Mammary epithelial cell (primary cell): ENCODE measurements at places on chromosomes 11 and 22. TPM values are rescaled to one million over a fixed set of nuclear protein-coding genes. Genes with fewer than 3 reads are reported as not detected.

DNA sequence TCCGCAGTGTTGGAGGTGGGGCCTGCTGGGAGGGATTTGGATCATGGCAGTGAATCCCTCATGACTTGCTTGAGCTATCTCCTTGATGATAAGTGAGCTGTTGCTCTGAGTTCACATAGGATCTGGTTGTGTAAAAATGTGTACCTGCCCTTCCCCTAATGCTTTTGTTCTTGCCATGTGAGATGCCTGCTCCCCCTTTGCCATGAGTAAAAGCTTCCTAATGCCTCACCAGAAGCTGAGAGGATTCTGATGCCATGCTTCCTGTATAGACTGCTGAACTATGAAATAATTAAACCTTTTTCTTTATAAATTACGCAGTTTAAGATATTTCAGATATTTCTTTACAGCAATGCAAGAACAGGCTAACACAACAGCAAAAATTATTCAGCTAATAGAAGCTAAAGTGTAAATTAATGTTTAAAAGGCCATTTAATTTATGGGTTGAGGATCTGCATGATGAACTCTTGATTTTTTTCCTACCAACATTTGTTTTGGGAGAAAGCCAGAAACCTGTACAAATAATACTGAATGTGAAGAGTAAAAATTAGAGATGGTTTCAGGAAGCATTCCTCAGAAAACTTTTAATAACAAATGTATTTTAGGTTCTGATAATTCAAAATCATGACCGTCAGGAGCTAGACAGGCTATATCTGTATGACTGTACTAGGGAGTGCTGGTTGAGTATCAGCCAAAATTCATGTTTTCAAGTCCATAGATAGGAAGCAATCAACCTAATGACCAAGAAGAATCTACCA lies 177.5 kb upstream of the GRIA4 start:
- DNase-seq, result no peak

- DNase-seq, result peak; percentile 16
These were observed 34.9 kb downstream of the MAPK1 start for GRCh38 chr22:21832291-21833290.

- DNase-seq, result no peak
These were observed 23.5 kb downstream of the SPATA19 start for GRCh38 chr11:133821776-133822175.

DNA sequence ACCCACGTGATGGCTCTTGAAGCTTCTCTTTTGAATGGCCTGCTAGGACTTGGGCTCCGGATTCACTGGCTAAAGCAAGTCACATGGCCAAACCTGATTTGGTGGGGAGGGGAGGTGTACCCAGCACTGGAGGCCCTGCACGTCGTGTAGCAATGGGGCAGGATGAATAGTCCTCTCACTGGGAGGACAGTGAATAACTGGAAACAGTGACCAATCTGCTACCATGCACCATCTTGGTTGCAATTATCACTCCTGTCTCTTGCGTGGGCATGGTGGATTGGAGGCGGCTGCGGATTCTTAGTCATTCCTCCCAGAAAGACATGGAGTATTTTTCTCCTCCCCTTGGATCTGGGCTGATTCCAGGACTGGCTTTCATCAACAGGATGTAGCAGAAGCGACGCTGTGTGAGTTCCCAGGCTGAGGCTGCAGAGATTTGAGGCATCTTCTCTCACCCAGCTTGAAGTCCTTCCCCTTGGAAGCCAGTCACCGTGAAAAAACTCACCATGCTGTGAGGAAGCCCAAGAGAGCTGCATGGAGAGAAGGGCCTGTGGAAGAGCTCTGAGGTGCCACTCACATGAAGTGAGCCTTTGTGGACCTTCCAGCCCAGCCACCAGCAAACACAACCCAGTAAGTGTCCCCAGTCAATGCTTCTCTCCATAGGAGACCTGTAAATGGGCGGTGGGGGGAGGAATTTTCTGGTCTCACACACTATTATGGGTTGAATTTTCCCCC lies 70.4 kb downstream of the IGLL1 start:
- peak; percentile 3 for DNase-seq

DNA sequence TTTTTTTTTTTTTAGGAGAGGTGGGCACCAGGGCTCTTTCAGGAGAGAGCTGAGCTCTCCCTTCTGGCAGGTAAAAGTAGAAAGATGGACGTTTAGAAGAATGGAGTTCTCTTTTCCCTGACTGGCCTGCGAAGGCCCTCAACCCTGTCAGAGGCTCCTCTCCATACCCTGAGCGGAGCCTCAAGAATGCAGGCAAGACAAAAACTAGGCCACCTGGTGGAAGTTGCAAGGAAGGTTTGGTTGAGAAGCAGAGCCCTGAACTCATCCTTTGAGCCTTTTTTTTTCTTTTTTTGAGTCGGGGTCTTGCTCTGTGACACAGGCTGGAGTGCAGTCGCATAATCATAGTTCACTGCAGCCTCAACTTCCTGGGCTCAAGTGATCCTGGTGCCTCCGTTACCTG lies 1.4 kb downstream of the OTOG start:
- no peak for DNase-seq

GRCh38 chr11:32184723-32185376 lies 94.0 kb downstream of the RCN1 start:
- DNase-seq, result no peak

DNA sequence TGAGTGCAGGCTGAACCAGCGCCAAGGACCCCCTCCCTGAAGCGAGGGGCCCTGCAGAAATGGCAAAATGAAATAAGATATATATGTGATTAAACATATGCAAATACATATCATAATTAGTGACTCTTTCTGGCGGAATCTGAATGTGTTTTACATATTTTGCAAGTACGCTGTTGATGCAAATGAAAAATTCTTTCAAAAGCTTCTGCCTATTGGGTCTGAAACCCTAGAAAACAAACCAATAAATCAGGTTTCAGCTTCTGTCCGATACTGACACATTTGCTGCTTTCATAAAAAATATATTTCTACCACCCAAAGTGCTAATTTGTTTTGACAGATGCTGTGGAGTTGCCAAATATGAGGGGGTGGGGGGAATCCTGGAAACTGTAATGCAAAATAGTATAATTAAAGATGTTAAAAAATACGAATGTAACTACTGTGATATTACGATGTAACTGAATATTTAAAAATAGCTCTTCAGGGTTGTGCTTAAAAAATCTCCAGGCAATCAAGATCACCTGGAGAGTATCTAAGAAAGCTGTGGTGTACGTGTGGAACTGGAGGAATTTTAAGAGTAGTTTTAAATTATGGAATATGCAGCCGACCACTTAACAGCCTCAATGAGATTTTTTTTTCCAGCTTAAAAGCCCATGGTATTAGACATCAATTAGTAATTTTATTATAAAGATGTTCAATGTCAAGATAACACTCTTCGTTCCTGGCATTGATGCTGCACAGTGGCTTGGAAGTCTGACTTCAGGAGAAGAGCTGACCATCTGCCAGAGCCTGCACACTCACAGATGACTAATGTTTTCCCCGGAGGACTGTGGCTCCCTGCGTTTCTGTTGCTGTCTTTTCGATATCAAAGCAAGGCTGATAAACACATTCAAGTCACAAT lies 122.2 kb upstream of the RCN1 start:
- peak; percentile 40 for DNase-seq

- no peak for DNase-seq
These were observed 13.2 kb downstream of the PHLDB1 start for GRCh38 chr11:118620529-118621070.

DNA sequence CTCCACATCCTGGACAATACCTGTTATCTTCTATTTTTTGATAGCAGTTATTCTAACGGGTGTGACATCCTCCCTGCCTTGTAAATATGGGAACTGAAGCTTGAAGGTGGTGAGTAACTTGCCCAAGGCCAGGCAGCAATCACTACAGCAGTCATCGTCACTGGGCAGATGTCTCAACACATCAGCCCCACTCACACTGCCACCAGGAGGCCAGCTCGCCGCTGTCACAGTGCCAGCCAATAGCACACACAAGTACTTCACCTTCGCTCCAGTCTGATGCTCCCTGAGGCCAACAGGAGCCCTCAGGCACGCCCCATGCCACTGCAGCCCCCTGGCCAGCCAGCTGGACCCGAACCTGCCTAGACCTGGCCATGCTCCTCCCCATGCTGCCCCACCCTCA lies 4.9 kb upstream of the TTLL1 start:
- peak; percentile 73 for DNase-seq

The TMEM25 gene
- total RNA-seq, result 17.2 and 17.6 TPM in 2 replicates

The OR8D1 gene
- total RNA-seq, result not detected in 2 replicates

The B4GALNT4 gene
- total RNA-seq, result 7.0 and 16.2 TPM in 2 replicates

DNA sequence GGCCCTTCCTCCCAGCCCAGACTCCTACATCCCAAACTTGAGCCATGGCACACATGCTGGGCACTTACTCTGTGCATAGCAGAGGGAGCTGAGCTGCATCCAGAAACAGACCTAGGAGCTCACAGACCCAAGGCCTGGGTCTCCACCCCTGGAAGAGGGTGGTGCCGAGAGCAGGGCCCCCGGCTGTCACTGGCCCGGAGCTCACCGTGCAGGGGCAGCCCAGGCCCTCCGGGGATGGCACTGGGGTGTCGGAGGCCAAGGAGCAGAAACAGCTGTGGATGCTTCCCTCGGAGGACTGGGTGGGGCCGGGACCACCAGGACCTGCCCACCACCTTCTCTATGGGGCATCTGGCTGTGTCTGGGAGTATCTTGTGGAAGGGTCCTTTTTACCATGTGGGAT lies 4.3 kb upstream of the APOBEC3A start:
- DNase-seq, result no peak

The SCGB2A2 gene
- not detected in 2 replicates for total RNA-seq

DNA sequence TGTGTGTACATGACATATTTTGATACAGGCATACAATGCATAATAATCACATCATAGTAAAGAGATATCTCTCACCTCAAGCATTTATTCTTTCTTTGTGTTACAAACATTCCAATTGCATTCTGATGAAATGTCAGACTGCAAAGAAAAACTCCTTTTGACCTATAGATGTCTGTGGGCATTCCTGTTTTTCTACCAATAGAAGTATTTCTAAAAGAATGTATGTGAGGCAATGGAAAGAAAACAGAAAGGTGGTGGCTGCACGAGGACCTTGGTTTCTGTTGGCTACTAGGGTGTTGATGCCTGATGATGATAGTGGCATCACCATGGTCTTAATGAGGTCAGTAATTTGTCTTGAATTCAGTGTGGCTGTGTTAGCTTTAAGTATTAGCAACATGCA lies 137.0 kb upstream of the ANO3 start:
- no peak for DNase-seq

The ROBO4 gene
- 0.33 TPM for total RNA-seq

- DNase-seq, result no peak
These were observed 14.0 kb downstream of the MPEG1 start for GRCh38 chr11:59198726-59199125.

DNA sequence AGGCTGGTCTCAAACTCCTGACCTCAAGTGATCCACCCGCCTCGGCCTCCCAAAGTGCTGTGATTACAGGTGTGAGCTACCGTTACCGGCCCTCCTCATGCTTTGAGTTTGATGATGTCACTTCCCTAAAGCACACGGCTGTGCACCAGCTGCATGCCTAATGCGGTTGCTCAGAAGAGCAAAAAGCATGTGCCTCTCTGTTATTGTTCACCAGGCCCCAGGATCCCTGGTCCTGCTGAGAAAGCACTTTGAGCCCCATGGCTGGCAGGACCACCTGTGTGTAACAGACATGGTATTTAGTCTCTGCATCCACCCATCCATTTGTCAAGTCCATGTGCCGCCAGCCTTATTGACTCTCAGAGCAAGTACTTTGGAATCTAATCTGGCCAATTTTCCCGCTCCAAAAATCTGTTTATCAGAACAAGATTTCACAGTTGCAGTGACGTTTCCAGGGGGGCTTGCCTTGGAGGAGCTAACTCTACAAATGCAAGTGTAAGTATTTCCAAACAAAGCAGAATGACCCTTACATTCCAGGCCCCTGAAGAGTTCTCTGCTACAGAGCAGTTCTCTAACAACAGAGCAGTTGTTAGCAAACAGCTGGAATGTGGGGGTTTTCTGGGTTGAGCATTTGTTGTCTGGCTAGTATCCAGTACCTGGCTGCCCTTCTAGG lies 89.4 kb downstream of the LDLRAD3 start:
- no peak for DNase-seq

- no peak for DNase-seq
These were observed 34.5 kb upstream of the RAPSN start for GRCh38 chr11:47483457-47483856.

The GRAP2 gene
- 0.33 TPM for total RNA-seq

DNA sequence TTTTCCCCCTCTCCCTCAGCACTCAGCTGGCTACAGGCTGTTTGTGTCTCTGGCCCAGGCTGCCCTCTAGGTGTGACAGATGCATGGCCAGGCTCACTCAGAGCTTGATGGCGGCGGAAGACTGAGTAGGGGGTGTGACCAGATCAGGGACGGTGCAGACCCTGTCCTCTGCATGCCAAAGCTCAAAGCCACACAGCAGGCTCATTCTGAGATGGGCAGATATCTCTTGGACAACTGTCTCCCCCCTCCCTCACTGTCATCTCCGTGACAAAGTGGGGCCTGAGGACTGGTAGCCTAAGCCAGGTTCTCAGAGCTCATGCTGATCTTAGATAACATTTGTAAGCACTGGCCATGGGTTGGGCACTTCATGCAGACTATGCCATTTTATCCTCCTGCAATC lies 231.3 kb downstream of the DSCAML1 start:
- no peak for DNase-seq

DNA sequence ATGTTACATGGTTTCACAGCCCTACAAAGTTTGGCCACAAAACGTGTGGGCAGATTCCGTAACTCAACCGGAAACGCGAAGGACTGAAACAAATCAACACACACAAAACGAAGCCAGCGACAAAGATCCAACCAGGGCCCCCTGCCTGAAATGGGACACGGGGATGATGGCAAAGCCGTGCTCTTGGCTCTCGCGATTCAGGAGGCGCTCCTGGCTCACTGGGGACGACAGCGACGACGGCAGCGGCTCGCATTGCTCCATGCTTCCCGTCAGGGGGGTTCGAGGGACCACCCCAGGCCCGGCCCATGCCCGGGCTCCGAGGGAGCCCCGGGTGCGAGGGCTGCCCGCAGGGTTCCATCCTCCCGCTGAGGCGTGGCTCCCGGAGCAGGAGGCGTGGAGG lies 4786.8 kb upstream of the OR11H1 start:
- DNase-seq, result no peak

DNA sequence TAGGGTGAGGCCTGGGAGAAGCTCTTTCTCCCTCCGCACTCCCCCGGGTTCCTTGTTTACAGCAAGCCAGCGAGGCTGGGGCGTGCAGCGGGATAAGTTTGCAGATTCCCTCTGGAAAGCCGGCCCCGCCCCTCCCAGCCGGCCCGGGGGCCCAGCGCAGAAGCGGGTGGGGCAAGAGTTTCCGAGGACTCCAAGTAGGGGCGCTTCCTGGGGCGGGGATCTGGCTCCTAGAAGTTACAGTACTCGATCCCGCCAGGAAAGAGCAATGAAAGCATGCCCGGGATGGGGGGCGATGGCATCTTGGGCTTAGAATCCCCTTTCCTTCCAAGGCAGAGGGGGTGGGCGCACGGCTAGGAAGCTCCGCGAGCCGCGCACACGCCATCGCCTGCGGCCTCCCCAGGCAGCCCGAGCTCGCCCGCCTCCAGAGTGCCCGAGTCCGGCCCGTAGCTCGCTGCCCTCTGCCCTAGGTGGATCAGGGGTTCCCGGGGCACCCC lies 385 bp downstream of the TST start:
- DNase-seq, result peak; percentile 25
